Activated CD4-positive, alpha-beta T cell treated with anti-CD3 and anti-CD28 coated beads, Interleukin-2, amount 10 ng/mL, durations not matched to agents 7 days and 5 days (primary cell): ENCODE measurements at places on chromosomes 2 and 18.

- DNase-seq: no peak
Observed at GRCh38 chr2:24365826-24366225, 5.5 kb upstream of the ITSN2 start.

DNA sequence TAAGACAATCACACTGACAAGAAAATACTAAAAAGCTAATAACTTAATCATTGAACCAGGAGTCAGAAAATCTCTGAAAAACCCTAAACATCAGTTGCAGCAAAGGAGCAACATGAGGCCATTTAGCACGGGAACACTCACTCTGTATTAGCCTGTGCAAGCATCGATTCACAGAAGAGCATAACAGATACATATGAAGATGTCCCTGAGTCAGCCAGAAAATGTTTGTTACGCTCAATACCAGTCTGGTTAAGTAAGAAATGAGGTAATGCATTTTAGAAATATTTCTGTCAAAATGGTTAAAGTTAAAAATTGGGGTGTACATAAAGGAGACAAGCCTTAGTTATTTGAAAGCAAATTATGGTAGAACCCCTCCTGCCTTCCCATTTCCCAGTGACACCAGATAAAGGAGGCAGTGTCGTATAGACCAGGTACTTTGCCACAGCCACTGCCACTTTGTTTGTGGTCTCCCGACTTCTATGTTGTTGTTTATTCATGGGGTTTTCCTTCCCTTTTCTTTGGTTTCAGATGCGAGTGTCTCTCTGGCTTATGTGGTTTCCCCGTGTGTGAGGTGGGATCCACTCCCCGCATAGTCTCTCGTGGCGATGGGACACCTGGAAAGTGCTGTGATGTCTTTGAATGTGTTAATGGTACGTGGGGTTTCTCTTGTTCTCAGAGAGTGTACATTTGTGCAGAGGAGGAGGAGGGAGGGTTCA is 108.6 kb downstream of the CRIM1 start:
- no peak for DNase-seq

- DNase-seq: no peak
Observed at GRCh38 chr2:106336108-106336507, 132.1 kb downstream of the RGPD3 start.

- no peak for DNase-seq
Observed at GRCh38 chr2:54741250-54741649, 17.8 kb downstream of the EML6 start.

DNA sequence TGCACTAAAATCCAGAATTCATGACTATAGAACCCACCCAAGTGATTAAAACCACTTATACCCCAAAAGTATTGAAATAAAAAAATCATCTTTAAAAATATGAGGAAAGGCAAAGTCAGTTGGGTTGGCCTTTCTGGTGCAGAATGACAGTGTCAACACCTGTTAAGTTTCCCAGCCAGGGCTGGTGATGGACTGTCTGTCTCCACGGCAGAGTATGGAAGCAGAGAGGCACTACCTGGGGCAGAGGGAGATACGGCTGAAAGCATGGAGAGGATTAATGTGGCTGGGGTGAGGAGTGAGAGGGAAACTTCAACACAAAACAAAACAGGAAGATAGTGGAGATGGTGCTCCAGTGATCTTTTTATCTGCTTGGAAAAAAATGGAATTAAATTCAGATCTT is 215.8 kb downstream of the FAM210A start:
- no peak for DNase-seq

DNA sequence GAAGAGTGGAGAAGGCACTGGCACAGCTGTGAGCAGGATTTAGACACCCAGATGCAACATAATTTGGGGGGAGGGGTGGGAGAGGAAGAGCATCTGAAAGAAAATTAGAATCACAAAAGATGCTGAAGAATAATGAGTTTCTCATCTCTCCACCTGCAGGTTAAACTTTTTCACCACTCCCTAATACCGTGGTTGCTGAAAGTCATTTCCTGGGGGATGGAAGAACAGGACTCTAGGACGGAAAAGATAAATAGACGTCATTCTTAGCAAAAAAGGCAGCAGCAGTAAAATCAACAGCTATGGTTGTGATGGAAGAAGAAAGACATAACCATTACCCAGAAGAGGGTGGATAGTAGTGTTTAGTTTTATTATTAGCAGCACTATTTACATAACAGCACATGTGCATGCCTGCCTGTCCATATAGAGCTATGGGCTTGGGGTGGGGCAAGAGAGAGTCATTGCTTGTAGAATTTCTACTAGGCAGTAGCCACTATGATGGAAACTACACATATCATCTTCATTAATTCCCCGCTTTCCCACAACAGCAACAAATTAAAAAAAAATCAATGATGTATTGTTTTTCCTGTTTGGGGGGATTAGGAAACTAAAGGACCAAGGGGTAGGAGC is 212.2 kb downstream of the TRIB2 start:
- DNase-seq: no peak

DNA sequence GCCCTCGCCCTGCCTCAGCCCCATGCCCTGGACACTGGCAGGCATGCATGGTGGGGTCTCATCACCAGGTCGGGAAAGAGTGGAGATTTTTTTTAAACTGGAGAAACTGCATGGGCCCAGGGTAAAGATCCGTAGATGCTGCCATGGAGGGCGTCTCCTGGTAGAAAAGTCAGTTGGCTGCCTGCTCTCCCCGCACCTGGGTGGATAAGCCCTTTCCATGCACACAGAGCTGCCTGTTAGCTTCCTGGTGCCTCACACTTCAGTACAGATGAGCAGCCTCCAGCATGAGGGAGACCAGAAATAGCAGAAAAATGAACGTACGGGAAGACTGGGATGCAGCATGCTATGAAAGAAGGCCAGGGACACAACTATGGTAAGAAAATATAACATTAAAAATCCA is 92.0 kb downstream of the ASAP2 start:
- DNase-seq: no peak

- DNase-seq: peak; percentile 74
Observed at GRCh38 chr2:69774984-69775982, 33.3 kb downstream of the ANXA4 start.
